ENCODE measurements at places on chromosomes 13 and 19. TPM values are rescaled to one million over a fixed set of nuclear protein-coding genes. Genes with fewer than 3 reads are reported as not detected.
A peak's percentile ranks its signal among the peaks of the same experiment; 100 is the strongest.

Gene PRTN3
- 1.4 TPM for polyA plus RNA-seq

Gene C19orf81
- 1.2 TPM for polyA plus RNA-seq

Gene TSKS
- 1.4 TPM for polyA plus RNA-seq

Gene PEAK3
- 0.09 TPM for polyA plus RNA-seq

Gene CEACAM19
- 12.6 TPM for polyA plus RNA-seq

Gene KLF2
- polyA plus RNA-seq = 37.8 TPM

Gene EHD2
- polyA plus RNA-seq = 83.7 TPM

Gene ZNF714
- 9.3 TPM for polyA plus RNA-seq

Gene RNF225
- polyA plus RNA-seq = not detected

Gene ELSPBP1
- not detected for polyA plus RNA-seq

Gene C19orf73
- 0.46 TPM for polyA plus RNA-seq

Gene THAP8
- polyA plus RNA-seq = 8.1 TPM

Gene GJA3
- polyA plus RNA-seq = 2.7 TPM

Gene ETV2
- 1.9 TPM for polyA plus RNA-seq

Gene TNFRSF19
- polyA plus RNA-seq = 17.9 TPM

Gene ZNF527
- polyA plus RNA-seq = 8.7 TPM

Gene SHD
- 131 TPM for polyA plus RNA-seq

DNA sequence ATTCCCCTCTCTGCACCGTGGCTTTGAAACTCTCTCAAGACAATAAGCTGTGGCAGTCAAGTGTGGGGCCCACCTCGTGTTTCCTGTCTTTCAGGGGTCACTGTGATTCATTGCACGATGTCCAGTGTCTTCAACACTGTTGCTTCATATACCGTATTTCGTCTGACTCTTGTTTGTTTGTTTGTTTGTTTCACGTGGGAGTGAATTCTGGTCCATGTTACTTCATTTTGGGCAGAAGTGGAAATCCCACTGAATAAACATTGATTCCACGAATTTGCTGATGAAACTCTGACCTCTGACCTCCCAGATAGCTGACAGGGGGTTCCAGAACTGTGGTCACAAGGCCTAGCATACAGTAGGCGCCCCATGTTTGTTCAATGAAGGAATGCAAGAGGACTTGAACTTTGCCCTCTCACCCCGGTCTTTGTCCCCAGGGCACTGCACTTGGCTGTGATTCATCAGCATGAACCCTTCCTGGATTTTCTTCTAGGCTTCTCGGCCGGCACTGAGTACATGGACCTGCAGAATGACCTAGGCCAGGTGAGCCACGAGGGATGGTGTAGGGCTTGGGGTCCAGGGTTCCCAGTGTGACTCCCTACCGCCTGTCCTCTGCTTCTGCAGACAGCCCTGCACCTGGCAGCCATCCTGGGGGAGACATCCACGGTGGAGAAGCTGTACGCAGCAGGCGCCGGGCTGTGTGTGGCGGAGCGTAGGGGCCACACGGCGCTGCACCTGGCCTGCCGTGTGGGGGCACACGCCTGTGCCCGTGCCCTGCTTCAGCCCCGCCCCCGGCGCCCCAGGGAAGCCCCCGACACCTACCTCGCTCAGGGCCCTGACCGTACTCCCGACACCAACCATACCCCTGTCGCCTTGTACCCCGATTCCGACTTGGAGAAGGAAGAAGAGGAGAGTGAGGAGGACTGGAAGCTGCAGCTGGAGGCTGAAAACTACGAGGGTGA, 5.1 kb downstream of the NFKBIB start:
- no peak for DNase-seq

GRCh38 chr19:15866636-15867035, 31.2 kb downstream of the CYP4F2 start:
- no peak for DNase-seq

- no peak for DNase-seq
Observed at GRCh38 chr19:11102944-11103343, 13.7 kb downstream of the LDLR start.

DNA sequence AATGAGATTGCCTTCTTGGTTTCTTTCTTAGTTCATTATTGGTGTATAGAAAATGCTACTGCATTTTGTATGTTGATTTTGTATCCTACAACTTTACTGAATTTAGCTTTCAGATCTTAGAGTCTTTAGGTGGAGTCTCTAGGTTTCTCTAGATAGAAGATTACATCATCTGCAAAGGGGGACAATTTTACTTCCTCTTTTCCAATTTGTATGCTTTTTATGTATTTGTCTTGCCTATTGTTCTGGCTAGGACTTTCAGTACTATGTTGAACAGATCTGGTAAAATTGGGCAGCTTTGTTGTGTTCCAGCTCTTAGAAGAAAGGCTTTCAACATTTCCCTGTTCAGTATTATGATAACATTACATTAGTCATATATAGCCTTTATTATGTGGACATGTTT, 101.0 kb upstream of the SPRY2 start:
- DNase-seq = no peak

- DNase-seq = no peak
Observed at GRCh38 chr19:35332817-35333216, 3.8 kb downstream of the CD22 start.

DNA sequence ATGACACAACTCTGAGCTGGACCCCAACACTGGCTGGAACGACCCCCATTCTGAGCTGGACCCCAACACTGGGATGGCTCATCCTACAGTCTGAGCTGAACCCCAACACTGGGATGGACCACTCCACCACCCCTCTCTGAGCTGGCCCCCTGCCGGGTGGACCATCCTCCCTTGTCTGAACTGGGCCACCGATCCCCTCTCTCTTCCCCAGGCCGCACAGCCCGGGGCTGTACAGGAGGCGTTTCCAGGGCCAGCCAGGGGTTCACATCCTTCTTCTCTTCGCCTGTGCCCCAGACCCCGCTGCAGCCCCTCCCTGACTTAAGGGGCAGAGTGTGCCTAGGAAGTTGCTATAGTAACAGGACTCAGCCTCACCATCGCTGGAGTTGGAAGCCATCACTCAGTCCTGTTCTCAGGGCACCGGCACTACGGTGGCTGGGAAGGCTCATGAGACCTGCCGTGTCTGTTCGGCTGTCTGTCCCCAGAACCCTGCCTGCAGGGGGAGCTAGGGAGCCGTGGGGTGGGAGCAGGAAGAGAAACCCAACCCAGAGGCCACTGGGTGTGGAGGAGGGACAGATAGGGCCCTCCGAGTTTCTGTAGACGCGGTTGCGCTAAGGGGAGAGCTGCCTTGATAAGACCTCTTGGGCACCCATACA, 3.7 kb downstream of the PRKACA start:
- DNase-seq = no peak

DNA sequence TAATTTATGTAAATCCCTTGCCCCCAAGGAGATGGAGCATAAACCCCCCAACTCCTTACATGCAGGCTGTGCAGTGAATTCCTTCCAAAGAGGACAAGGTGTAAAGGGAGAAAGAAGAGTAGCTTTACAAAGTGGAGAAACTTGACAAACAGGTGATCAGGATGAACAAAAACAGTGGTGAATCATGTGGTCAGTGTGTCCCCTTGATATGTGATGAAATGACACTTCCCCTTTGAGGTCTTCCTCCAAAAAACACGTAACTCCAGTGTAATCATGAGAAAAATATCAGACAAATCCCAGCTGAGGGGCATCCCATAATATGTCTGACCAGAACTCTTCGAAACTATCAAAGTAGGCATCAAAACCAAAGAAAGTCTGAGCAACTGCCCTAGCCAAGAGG, 29.5 kb upstream of the AKT2 start:
- no peak for DNase-seq

- DNase-seq = peak; percentile 31
Observed at GRCh38 chr19:54248016-54248601, 5.5 kb upstream of the LILRA6 start.

DNA sequence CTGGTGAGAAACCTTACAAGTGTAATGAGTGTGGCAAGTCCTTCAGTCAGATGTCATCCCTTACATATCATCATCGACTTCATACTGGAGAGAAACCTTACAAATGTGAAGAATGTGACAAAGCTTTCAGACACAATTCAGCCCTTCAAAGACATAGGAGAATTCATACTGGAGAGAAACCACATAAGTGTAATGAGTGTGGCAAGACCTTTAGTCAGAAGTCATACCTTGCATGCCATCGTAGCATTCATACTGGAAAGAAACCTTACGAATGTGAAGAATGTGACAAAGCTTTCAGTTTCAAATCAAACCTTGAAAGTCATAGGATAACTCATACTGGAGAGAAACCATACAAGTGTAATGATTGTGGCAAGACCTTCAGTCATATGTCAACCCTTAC, 13.6 kb upstream of the ZNF765 start:
- DNase-seq = no peak

DNA sequence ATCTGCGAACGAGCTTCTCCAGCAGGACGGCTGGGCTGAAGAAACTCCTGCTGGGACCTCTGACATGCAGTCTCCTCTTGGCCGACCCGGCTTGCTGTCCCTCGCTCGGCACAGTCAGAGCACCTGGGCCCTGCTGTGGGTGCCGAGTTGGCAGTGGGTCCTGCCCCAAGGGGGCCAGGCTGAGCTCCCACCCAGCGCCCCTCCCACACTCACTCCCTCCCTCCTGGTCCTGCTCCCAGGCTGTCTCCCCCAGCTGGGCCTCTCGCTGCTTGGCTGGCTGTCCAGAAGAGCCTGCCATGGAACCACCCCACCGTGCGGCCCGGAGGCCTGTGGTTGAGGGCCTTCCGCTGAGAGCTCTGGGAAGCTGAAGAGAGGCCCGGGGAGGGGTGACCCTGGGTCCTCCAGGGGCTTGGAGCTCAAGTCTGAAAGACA, 6.0 kb downstream of the AKT2 start:
- DNase-seq = peak; percentile 92

DNA sequence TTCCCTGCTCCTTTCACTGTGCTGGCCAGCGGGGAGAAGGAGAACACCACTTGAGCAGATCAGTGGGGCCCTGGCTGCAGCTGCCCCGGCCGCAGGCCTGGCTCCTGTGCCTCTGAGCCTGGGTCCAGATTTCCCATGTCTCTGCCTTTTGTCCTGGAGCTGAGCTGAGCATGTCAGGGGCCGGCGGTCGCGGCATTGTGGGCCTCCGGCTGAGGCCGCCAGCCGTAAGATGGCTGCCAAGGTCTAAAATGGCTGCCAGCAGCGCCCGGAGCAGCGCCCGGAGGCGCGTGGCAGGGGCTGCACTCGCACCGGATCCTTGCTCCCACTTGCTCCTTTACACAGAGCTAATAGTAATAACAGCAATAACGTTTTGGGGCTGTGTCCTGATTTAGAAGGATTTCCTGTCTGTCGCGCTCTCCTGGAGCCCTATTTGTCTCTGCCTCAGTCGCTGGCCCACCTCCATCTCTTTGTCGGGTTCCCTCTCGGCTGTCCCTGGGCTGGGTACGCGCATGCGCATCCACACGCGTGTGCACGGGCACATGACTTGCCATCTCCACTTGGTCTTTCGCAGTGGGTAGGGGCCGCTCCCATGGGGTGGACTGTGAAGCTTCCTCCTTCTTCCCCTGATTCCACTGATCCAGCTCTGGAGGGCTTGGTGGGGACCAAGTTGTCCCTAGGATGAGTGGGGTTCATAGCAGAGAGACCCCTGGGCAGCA, 32.1 kb downstream of the LYL1 start:
- no peak for DNase-seq

DNA sequence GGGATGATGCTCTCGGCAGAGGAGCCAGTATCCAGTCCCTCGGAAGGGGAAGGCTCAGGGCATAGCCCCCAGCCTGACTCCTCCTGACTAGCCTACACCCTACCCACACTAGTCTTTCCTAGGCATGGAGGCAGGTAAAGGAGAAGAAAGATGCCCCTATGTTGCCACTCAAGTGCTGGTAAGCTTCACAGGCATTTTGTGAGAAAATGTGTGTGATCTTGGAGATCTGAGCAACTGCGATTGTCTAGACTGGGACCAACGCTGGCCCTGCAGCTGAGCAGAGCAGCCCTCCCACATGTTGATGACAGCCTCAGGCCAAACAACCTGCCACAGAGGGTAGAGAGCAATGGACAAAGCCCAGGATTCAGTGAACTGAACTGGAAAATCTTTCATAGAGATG, 11.7 kb upstream of the ATP12A start:
- DNase-seq = no peak

GRCh38 chr13:73935991-73936390, 198.2 kb downstream of the KLF12 start:
- DNase-seq = peak; percentile 76

- DNase-seq = no peak
Observed at GRCh38 chr13:51348069-51348967, 8.8 kb downstream of the SERPINE3 start.

DNA sequence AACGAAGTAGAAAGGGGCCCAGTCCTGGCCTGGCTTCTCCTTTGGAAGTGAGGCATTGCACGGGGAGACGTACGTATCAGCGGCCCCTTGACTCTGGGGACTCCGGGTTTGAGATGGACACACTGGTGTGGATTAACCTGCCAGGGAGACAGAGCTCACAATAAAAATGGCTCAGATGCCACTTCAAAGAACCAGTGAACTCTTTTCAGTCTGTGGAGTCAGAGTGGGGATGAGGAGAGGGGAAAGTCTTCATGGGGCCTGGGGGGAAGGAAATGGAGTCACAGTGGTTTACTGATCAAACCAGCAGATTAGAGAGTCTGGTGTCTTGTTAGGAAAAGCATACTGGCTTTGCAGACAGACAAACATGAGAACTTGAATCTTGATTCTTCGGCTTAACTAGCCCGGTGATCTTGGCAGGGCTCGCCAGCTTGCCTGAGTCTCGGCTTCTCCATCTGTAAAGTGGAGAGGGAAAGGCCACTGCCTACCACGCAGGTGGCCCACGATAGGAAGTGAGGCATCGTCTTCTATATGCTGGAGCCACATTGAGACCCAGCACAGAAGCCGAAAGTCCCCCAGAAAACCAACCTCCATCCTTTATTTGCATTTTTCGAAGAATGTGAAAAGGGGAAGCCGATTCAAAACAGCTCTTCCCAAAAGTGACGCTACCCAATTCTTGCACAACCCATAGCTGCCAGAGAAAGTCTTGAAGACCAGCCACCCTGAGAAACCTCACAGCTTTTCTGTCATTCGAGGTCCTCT, at the start of gene FFAR1:
TSS of gene FFAR1 (plus strand) at position 732 of the 759 bp plus-strand sequence. CDS start 3,650 bp downstream, outside the sequence.
- no peak for DNase-seq

DNA sequence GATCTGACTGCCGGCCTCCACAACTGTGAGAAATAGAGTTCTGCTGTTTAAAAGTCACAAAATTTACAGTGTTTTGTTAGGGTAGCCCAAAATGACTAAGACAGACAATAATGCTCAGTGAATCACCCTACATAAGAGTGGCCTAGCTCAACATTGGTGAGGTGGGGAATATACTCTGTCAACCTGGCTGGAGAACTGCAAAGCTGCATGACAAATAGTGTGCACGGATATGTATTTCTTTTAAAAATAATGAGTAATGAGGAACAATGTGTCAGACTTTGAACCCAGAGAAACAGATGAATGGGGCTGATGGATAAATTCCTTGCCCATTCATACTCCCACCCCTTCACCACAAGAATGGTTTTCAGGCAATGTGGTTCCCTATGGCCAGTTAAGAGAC, 372.4 kb downstream of the SUCLA2 start:
- DNase-seq = no peak

DNA sequence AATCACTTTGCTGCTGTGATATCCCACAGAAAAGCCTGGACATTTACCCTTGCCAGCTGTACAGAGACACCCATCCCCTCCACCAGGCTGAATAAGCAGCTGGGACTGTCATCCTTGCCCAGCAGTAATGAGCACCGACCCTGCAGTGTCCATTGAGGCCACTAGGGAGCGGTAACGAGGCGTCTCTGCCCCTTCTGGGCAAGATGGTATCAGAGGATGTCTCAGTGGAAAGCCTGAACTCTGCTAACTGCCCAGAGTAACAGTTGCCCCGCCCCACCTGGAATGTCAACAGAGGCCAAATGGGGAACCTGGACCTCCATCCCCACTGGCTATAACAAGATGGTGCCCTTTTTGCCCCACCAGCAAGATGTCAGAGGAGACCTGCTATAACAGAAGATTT, 22.8 kb upstream of the CEACAM20 start:
- DNase-seq = no peak
